WTC11 (cell line): ENCODE measurements at places on chromosomes 7 and 10. TPM values are rescaled to one million over a fixed set of nuclear protein-coding genes. Genes with fewer than 3 reads are reported as not detected.

The TCERG1L gene
- 1.5 to 2.1 TPM (median 1.5 TPM) in 3 replicates for total RNA-seq

The GIMAP4 gene
- 0.28 to 0.39 TPM (median 0.30 TPM) in 3 replicates for total RNA-seq

The TLL2 gene
- 9.1 to 9.2 TPM (median 9.1 TPM) in 3 replicates for total RNA-seq

The MORN4 gene
- total RNA-seq, result 21.8 to 27.1 TPM (median 24.0 TPM) in 3 replicates

DNA sequence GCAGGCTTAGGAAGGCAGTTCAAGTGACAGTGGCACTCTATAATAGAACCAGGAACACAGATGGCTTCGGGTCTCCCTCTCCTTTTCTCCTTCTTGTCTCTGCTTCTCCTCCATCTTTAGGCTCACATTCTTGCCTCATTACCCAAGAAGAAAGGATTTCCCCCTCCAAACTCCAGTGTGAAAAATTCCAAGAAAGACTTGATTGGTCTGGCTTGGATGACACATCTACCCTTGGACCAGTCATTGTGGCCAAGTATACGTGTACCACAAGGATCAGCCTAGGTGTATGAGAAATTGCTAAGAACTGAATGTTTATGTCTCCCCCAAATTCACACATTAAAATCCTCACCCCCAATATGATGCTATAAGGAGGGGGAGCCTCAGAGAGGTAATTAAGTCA is 53.9 kb downstream of the PRTFDC1 start:
- DNase-seq, result no peak

DNA sequence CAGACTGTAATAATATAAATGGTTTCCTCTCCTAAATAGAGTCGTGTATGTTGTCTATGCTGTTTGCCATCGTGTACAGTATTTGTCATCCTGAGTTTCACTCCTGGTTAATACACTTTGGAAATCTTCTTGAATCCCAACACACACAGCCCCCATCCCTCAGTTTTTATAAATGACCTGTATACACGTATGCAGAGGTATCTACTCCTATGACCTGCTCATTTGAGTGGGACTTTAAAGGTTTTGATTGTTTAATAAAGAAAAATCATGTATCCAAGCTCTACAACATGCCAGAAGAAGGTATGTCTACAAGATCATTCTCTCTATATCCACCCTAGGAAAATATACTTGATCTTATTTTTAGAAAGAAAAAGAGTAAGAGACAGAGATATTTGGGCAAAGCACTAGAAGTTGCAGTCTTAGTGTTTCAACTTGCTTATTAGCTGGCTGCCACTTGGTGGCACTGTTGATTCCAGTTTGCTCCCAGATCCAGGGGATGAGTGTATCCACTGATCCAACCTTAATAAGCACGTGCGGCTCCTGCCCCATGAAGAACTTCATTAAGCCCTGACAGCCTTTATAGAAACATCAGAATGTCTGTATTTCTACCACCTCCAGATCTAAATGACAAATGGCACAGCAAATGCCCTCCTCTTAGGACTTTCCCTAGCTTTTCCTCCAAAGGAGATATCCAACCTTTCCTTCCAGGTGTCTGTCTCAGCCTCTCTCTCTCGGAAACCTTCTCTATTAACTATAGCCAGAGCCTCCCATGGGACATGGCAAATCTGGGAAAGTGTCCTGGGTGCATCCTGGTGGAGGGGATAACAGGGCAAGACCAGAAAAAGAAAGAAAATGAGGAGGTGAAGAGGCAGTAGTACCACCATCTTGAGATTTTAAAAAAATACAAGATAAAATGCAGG is 181.6 kb upstream of the NEBL start:
- DNase-seq, result peak; percentile 78

GRCh38 chr7:150367677-150368095 is 936 bp upstream of the REPIN1 start:
- no peak for DNase-seq

DNA sequence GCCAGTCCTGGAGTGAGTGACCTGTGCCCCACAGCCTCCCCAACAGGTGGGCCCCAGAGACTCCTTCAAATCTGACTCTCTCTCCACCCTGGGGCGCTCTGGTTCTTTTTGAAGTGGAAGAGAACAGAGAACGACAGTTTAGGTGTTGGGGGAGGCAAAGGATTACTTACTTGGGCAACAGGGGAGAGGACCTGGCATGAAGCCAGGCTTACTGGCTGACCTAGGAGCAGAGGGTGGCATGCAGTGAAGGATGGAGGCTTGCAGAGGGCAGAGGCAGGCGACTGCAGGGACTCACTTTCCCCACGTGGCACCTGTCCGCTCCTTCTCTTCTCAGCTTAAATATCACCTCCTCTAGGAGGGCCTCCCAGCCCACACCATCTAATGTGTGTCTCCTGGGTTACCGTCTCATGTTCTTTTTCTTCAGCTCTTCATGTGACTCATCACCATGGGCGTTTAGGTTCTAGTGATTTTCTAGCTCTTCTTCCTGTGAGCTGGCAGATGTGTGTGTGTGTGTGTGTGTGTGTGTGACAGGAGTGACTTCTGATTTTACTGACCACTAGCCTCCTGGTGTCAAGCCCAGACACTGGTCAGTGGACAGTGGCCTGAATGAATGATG is 15.5 kb downstream of the LZTS2 start:
- DNase-seq, result no peak

DNA sequence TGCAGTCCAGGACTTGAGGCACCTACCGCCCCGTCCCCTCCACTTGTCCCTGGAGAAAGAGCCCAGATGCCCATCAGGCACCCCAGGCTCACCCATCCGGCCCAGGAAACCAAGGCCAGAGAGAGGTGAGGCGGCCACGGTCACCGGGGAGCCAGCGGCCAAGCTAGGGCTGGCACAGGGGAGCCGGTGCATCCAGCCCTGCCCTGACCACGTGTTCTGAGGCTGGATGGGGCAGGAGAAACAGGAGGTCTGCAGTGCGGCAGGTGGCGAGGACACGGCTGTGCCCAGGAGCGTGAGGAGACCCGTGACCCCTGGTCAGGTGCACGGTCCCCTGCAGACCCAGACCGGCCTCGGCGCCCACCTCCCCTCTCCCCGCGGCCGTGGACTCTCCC is 27.6 kb downstream of the UNCX start:
- no peak for DNase-seq
